K562 (cell line): ENCODE measurements at places on chromosomes 3 and 15.

GRCh38 chr3:62774221-62774620 is 101.0 kb downstream of the CADPS start:
- H3K27me3 ChIP-seq, result no peaks in the 10 kb centered on the region
- no peaks in the 10 kb centered on the region for H3K4me1 ChIP-seq
- no peak for DNase-seq
- no peak overlapping the region for H3K4me3 ChIP-seq
- no peaks in the 10 kb centered on the region for H3K36me3 ChIP-seq

GRCh38 chr15:56677271-56677670 is 56.0 kb downstream of the ZNF280D start:
- H3K36me3 ChIP-seq, result no peaks in the 10 kb centered on the region; the same call in 2 of the 3 replicates
- H3K4me3 ChIP-seq, result no peak overlapping the region
- no peaks in the 10 kb centered on the region for H3K4me1 ChIP-seq
- no peaks in the 10 kb centered on the region for H3K27me3 ChIP-seq
- H3K27ac ChIP-seq, result no peak overlapping the region

- peaks cover 6% of the 10 kb centered on the region; the same call in 2 of the 3 replicates for H3K4me1 ChIP-seq
- H3K4me3 ChIP-seq, result no peak overlapping the region
- H3K27ac ChIP-seq, result no peak overlapping the region
- no peaks in the 10 kb centered on the region for H3K36me3 ChIP-seq
- DNase-seq, result no peak
Observed at GRCh38 chr3:197398286-197398878, 100.0 kb upstream of the DLG1 start.

DNA sequence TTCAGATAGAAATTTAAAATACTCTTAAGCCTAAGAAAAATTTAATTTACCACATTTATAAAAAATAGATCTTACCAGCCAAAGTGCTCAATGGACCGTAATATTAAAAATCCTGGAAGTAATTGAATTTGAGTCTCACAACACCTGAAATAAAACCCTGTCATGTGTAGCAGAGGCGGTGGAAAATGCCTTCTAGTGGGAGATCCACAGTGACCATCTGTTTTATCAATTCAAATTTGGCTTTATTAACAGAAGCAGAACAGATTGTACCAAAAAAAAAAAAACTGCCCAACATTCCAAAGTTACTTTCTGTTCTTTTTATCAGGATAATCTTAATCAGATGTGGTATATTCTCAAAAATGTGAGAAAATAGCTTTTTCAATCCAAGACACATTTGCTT is 71.7 kb downstream of the DMXL2 start:
- peaks cover 3% of the 10 kb centered on the region; the same call in 1 of the 3 replicates for H3K36me3 ChIP-seq
- no peak overlapping the region for H3K27ac ChIP-seq
- DNase-seq, result no peak
- H3K4me3 ChIP-seq, result no peak overlapping the region
